Fibroblast of gingiva (primary cell): ENCODE measurements at places on chromosomes 12 and 14.

- DNase-seq = no peak
Measured at GRCh38 chr12:128850400-128850799, 2.9 kb upstream of the GLT1D1 start.

- peak; percentile 74 for DNase-seq
Measured at GRCh38 chr12:78864403-78864869, at the start of gene SYT1. Gene SYT1, plus strand, starts transcription at chr12:78864774.

- DNase-seq = no peak
Measured at GRCh38 chr12:39352471-39353017, 90.4 kb downstream of the KIF21A start.

DNA sequence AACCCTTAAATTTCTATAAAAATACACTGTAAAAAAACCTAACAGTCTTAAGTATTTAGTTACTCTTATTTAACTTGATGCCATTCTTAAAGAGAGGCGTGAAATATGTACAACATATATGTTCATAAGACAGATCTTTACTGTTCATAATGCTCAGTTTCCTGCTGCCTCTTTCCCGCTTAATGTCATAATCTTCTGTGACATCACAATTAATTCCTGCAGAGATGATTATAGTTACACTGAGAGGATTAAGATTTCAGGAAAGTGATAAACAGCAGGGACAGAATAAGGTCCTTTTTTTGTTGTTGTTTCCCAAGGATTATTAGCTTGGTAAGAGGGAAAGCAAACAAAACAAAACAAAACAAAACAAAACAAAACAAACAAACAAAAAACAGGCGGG, 801.4 kb downstream of the FLRT2 start:
- DNase-seq = no peak

GRCh38 chr12:112822056-112822455, 30.5 kb downstream of the RPH3A start:
- DNase-seq = no peak

DNA sequence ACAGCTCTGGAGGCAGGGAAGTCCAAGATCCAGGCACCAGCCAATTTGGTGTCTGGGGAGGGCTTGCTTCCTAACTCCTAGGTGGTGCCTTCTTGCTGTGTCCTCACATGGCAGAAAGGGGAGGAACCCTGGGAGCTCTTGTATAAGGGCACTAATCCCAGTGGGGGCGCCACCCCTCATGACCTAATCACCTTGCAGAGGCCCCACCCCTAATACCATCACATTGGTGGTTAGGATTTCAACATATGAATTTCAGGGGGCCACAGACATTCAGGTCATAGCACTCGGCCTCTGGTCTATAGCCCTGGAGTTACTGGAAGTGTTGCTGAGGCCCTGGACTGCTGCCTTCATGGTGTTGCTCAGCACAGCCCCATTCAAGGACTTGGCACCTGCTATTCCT, 14.6 kb downstream of the PSMD9 start:
- peak; percentile 18 for DNase-seq

DNA sequence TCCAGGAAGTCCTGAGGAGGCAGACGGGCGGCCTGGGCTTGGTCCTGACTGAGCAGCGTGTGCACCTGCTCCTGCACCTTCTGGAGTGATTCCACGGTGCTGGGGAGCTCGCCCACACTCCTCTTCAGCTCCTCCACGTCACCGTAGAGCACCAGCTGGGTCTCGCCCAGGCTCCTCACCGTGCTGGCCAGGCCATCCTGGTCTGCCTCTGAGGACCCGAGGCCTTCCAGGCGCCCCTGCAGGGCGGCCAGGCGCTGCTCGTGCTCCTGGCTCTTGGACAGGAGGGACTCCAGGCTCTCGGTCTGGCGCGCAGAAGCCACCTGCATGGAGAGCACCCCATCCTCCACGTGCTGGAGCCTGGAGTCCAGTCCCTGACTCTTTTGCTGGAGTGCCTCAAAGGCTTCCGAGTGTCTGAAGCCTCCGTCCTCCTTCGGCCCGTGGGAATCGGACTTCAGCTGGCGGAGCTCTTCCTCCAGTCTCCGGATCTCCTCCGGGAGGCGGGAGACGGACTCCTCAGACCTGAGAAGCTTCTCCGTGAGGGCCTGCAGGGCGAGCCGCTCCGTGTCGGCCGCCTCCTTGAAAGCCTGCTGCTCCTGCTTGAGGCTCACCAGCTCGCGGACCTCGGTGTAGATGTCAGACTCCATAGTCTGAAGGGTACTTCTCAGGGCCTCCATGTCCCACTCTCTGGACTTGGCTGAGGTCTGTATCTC, 8.4 kb downstream of the CKAP4 start:
- DNase-seq = no peak
